Stimulated activated CD4-positive, alpha-beta T cell treated with anti-CD3 and anti-CD28 coated beads, Interleukin-1b, Interleukin-23, amount 100 ng/mL, for 24 hours (primary cell): ENCODE measurements at places on chromosomes 5 and 9.

DNA sequence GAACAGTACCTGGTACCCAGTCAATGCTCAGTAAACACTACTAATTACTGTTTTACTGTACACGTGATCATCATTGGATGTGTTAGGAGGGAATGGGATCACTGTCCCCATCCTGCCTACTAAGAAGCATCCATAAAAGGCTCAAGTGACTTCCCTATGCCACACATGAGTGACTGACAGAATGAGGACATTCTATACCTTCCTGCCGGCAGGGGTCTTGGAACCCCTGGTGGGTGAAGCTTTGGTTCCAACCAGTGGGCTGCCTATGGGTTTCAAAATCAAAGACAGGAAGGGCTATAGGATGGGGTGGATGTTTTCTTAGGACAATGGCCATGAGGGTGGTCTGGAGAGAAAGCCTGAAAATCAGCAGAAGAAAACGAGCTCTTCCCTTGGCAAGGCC lies 209.6 kb upstream of the PANK3 start:
- no peak for DNase-seq

- DNase-seq = no peak
These were observed 522 bp downstream of the BHMT start for GRCh38 chr5:79111960-79112702.

DNA sequence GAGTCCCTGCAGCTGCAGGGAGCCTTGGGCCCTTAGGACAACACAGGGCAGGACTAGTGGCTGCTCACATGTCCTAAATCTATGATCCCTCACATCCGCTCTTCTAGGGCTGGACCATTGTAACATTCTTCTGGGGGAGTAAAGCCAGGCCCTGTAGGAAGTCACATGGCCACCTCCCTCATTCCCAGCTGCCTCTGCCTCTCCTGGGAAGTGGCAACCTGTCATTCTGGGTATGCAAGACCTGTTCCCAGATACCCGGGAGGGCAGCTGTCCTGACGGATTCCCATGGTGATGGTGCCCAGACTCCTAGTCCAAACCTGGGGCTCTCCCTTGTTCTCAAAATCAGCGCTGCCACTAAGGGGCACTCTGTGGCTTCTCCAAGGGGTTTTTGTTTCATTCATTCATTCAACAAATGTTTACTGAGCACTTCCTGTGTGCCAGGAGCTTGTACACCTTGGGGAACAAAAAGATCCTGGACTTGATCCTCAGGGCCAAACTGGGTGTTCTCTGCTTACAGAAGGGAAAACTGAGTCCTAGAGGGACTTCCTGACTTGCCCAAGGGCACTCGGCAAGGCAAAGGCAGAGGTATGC lies 85.6 kb downstream of the PSD2 start:
- no peak for DNase-seq

- no peak for DNase-seq
These were observed 78.0 kb downstream of the AMBP start for GRCh38 chr9:114000063-114000454.

GRCh38 chr5:122585371-122585770 lies 189.5 kb upstream of the SNX2 start:
- DNase-seq = no peak

GRCh38 chr5:172892713-172893112 lies 58.7 kb downstream of the ERGIC1 start:
- DNase-seq = no peak

DNA sequence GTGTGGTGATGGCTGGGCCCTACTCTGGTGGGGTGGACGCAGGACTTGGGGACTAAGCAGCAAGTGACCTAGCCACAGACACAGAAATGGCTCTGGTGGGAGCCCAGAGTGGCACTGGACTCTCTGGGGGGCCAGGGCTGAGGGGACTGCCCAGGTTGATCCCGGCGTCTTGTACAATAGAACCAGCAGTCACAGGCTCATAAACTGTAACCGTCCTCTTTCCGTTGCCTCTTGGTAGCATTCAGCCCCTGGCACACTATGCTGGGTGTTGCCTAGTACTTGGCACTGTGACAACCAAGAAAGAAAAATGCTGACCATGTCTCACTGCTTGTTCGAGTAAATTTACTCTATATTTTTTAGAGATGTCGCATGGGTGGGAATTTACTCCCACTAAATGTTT lies 80.5 kb downstream of the DAB2IP start:
- DNase-seq = no peak

DNA sequence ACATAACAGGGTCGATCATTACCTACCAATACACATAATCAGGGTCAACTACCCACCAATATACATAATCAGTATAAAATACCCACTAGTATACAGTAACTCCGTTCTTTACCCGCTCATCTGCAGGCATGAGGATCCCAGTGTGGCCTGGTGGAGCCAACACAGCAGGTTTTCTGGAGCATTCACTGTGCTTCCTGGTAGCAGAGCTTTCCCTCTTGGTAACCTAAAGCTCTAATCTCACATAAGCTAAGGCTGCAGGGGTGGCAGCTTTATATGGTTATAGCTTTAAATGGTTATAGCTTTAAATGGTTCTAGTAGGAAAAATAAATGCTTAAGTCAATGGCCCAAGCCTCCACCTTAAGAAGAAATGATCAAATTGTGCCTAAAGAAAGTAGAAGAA lies 11.9 kb downstream of the LCN1 start:
- DNase-seq = no peak

- DNase-seq = no peak
These were observed 130.3 kb upstream of the TBC1D2 start for GRCh38 chr9:98385751-98386150.
